ENCODE measurements at places on chromosomes 11 and 22.

DNA sequence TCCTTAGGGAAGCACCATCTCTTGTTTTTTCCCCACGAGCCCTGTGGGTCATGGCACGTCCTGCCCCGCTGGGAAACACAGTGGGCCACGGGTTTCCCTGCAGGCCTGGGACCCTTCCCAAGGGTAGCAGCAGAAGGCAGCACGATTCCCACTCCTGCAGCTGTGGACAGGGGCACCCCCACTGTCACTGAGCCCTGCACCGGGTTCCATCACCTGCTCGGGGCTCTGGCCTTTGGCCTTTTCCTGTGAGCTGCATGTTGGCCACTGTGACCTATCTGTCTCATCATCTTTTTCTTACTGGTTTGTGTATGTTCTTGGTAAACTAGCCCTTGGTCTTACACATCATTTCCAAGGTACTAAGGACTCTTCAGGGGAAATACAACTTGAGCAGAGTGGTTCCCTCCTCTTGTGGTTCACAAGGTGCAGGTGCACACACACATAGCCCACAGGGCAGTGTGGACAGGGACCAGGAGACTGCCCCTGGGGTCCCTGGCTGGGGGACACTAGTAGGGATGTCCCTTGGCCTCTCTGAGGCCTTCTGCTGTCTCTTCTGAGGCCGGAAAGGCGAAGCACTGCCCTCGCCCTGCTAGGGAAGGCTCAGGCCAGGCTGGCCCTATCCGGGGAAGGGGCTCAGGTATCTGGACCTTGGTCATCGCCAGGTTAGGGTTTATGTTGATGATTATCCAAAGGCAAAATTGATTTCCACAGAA is 19.0 kb upstream of the TXNRD2 start:
- no peak for DNase-seq

- no peak for DNase-seq
Observed at GRCh38 chr11:128579798-128580504, 7.4 kb downstream of the ETS1 start.

GRCh38 chr11:72821920-72822799 is 7.9 kb downstream of the ATG16L2 start:
- DNase-seq, result peak; percentile 80

GRCh38 chr11:130932086-130932712 is 15.9 kb upstream of the SNX19 start:
- no peak for DNase-seq

DNA sequence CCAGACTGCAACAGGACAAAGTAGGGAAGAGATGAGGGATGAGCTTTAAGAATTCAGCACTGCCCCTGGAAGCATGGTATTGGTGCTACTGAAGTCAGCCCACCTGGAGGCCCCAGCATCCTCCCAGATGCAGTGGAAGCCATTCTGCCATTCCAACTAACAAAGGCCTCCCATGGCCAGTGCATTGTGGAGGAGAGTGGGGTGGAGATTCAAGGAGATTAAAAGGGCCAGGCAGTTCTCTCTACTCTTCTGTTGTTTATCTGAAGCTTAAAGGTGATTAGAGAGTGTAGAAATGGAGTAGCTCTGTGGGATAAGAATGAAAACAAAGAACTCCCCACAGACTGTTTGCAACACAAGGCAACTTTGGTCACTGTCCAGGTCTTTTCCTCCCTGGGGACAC is 24.1 kb upstream of the TSKU start:
- DNase-seq, result no peak

GRCh38 chr22:47356511-47357011 is 594.1 kb downstream of the TBC1D22A start:
- no peak for DNase-seq

DNA sequence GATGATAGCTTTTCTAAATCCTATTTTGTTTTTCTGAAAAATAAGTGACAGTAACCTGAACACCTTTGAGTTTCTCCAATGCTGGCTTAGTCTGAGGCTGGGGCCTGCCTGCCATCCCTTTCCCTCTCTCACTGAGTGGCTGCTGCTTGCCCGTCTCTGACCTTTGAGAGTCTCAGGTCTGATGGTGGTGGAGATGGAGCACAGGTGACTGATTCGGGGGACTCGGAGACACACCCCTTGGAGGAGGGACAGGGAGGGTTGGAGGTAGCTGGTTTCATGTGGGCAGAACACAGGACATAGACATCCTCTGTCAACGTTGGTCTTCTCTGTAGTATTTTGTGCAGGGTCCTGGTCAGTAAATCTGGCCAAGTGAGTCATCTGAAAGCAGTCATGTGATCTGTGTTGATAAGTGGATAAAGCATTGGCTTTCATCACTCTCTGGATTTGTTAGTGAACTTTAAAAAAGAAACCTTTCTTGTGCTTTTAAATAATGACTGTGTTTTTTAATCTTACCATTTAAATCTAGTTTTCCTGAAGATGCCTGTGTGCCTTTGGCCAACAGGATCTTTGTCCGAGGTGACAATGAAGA is 47.1 kb upstream of the CLDN5 start:
- no peak for DNase-seq

- peak; percentile 28 for DNase-seq
Observed at GRCh38 chr22:35313311-35314121, 13.8 kb downstream of the TOM1 start.

DNA sequence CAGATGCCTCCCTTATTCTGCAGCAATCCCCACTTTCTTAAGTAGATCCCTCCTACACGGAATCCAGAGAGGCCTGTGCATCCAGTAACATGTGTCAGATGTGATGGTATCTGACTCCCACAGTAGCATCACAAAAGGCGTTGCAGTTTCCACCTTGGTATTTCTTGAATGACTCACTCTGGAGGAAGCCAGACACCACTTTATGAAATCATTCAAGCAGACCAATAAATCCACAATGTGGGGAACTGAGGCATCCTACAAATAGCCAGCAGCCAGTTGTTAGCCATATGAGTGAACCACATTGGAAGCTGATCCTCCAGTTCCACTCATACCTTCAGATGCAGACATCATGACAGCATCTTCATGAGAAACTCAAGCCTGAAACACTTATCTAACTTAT is 798.1 kb downstream of the OPCML start:
- no peak for DNase-seq

- DNase-seq, result no peak
Observed at GRCh38 chr11:1906611-1907423, 12.7 kb upstream of the TNNT3 start.

DNA sequence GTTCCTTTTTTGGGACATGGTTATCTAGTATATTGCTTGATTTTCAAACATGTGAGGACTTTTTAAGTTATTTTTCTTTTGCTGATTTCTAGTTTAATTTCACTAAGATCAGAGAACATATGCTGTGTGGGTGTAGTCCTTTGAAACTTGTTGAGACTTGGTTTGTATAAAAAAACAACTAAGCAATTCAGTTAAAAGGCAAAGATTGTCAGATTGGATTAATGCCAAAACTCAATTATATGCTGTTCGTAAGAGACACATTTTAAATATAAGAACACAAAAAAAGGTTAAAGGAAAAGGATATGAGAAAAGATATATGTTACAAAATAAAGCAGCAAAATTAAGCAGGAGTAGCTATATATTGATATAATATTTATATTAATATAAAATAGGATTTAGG is 17.8 kb upstream of the RRM1 start:
- peak; percentile 30 for DNase-seq

- no peak for DNase-seq
Observed at GRCh38 chr11:119533462-119533861, 110.5 kb upstream of the THY1 start.

- no peak for DNase-seq
Observed at GRCh38 chr22:37690901-37691504, 4.9 kb downstream of the NOL12 start.

GRCh38 chr22:46273432-46274148 is 5.8 kb downstream of the TTC38 start:
- no peak for DNase-seq

GRCh38 chr11:102192349-102193066 is 82.3 kb downstream of the YAP1 start:
- DNase-seq, result no peak

DNA sequence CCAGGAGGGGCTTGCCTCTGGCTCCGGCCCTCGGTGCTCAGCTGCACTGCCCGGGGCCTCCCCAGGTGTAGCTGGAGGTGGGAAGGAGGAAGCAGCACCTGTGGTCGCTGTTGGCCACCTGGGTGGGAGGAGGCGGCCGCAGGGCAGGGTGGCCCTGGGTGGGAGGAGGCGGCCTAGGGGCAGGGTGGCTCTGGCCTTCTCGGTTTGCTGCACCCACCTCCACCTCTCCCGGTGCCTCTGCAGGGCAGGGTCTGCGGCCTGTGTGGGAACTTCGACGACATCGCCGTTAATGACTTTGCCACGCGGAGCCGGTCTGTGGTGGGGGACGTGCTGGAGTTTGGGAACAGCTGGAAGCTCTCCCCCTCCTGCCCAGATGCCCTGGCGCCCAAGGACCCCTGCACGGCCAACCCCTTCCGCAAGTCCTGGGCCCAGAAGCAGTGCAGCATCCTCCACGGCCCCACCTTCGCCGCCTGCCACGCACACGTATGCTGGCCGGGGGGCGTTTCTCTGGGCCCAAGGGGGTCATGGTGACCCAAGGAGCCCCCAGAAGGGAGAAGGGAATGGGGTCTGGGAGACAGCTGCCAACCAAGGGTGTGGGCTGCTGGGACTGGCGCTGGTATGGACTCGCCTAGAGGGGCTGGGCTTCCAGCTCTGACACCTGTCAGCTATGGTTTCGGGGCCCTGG is 20.6 kb downstream of the MUC5AC start:
- no peak for DNase-seq

DNA sequence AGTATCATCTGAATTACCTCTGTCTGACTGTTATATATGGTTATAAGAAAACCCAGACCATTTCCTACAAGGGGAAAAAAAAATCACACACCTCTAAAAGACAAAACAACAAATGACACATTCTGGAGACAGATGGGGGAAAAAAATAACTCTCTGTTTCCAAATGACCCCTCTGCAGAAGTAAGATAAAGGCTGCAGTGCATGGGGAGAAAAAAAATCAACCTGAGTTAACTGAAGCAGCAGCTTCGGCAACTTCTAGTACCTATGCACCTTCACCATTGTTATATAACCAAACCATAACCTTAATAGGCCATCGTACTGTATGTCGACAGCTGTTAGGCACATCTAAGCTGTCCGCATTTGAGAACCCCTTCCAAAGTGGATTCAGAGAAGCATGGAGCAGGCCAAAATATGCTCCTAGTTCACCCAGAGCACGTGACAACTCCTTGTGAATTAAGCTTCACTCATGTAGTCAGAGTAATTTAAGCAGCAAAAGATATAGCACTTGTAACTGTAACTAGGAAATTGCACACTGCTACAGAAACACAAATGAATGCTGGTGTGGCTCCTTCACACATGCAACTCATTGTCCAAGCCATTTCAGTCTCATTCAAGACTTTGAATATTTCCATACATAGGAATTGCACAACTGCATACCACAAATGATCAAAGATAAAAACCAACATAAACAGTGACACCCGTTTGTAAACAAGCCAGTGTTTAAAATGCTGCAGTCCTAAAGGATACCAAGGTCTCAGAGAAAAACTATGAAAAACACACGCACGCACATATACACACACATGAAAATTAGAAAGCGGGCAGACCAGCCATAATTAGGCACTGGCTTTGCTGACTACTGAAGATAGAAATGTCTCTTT is 2.7 kb downstream of the SIK3 start:
- DNase-seq, result peak; percentile 81

DNA sequence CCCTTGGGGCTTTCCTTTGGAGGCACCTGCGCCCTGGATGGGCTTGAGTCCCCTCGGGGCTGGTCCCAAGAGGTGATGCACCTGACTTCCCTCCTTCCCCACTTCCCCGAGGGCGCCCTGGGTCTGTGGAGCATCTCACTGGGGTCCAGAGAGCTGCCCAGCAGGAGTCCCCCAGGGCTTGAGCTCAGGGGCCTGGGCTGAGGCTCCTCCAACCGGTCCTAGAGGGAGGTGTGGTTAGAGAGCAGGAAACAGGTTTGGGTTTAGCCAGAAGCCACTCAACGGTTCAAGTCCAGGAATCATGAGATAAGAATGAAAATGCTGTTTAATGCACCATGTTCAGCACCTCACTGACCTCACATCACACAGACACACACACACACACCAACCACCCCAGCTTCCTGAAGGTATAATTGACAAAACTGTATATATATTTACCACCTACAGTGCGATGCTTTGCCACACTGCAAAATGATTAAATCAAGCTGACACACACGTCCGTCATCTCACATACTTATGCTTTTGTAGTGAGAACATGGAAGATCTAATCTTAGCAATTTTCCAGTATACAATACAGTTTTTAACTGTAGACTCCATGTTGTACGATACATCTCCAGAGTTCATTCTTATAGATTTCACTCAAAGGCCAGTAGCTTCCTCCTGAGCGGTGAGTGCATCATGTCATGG is 628 bp upstream of the IGLL1 start:
- peak; percentile 91 for DNase-seq

- no peak for DNase-seq
Observed at GRCh38 chr11:112662554-112662953, 298.7 kb upstream of the NCAM1 start.

DNA sequence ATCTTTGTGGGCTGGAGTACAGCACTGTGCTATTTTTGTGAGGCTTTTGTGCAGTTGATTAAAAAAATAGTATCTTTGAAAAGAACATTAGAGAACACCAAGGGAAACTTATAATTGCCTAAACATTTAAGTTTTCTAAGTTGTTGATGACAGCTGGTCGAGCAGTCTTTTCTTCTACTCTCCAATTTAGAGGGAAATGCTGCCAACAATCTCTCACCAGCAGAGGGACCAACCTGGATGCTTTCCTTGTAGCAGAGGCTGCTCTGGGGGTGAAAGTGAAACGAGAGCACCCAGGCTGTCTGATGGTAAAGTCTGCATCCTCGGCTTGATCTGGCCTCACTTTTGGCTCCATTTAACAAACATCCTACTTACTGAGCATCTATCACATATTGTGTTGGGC is 1286.5 kb upstream of the TENM4 start:
- no peak for DNase-seq

- no peak for DNase-seq
Observed at GRCh38 chr11:2400762-2401435, 349 bp downstream of the TSSC4 start.

- DNase-seq, result no peak
Observed at GRCh38 chr11:67500484-67500821, 4.7 kb downstream of the PITPNM1 start.

DNA sequence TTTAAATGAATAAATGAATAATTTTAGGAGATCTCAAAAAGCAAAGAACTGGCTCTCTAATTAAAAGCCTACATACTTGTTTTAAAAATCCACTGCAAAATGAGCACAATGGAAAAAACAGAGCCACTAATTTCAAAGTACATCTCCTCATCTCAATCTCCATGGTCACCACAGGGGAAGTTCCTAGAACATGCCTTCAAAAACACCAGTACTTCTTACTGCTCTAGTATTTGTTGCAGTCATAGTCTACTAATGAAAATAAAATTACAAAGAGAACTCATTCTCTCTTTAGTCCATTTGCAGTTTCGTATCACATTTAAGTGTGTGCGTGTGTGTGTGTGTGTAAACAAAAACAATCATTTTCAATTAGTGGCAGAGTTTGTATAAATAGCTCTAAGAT is 54.0 kb downstream of the PIK3C2A start:
- DNase-seq, result peak; percentile 28

Data from hematopoietic multipotent progenitor cell treated with erythropoietin and hydrocortisone succinate and interleukin-3 and kit ligand, for 6 days (in vitro differentiated cells).